ENCODE measurements at places on chromosomes 13 and 19.
A peak's percentile ranks its signal among the peaks of the same experiment; 100 is the strongest.

DNA sequence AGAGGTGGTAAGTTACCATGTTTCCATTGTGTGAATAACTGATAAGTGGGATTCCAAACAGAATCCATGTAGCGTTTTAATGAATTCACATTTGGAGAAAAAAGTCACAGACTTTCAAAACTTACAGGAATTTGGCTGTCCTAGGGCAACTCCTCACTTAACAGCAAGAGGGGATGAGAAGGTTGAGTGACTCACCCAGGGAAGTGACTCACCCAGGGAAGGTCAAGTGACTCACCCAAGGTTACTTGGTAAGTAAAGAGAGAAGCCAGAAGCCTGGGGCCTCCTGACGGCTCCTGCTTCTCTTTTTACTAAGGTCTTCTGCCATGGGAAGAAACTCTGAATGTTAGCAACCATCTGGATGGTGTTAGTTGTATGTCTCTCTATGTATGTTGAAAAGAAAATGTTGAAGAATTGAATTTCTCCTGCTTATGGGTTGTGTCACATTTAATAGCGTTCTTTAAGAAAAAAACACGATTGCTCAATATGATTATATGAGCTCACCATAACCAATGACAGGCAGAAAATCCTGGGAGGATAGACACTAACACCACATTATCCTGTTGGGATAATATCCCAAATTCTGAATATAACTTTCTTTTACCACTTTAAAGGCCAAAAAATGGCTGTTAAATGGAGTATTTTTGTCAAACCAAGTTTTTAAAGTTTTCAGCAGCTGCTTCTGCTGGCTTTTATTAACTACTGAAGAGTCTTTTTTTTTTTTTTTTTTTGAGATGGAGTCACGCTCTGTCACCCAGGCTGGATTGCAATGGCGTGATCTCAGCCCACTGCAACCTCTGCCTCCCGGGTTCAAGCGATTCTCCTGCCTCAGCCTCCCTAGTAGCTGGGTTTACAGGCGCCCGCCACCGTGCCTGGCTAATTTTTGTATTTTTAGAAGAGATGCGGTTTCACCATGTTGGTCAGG, 195.6 kb downstream of the GGACT start:
- DNase-seq, result peak; percentile 20

DNA sequence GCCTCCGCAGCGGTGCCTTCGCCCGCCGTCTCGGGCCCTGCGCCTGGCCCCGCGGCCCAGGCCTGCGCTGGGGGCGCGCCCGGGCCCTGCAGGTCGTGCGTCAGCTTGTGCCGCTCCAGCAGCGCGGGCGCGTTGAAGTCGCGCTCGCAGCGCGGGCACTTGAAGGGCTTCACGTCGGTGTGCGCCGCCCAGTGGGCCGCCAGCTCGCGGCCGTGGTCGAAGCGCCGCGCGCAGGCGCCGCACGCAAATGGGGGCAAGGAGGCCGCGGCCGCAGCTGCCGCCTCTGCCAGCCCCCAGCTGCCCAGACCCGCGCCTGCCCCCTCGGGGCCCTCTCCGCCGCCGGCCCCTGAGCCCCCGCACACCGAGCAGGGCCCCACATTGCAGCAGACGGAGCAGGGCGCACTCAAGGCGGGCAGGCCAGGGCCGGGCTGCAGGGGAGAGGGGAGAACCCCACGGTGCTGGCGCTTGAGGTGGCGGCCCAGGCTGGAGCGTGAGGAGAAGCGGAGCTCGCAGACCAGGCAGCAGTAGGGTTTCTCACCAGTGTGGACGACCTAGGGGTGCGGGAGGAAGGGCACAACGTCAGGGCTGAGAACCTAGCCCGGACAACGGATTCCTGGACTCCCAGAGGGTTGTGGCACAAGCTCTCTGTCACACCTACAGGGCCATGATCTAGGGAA, 6.1 kb downstream of the FIZ1 start:
- DNase-seq, result no peak

DNA sequence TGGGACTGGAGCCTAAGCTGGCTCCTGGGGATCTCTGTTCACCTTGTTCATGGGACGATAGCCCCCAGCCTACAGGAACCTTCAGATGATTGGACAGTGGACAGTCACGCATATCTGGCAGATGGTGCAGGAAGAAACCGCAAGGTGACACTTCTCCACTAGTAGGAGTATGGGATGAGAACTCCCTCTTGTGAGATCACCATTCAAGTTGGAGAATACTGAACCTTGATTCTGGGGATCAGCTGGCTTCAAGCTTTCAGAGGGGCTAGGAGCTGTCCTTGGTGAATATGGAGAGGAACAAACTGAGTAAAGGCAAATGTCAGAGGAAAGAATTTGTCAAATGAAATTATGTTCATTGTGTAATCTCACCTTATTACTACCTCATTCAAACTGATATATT, 204.5 kb downstream of the PDS5B start:
- DNase-seq, result no peak

GRCh38 chr19:46616631-46617322, 8.1 kb downstream of the PTGIR start:
- DNase-seq, result no peak

GRCh38 chr19:35858311-35858710, 1.6 kb downstream of the KIRREL2 start:
- DNase-seq, result no peak

DNA sequence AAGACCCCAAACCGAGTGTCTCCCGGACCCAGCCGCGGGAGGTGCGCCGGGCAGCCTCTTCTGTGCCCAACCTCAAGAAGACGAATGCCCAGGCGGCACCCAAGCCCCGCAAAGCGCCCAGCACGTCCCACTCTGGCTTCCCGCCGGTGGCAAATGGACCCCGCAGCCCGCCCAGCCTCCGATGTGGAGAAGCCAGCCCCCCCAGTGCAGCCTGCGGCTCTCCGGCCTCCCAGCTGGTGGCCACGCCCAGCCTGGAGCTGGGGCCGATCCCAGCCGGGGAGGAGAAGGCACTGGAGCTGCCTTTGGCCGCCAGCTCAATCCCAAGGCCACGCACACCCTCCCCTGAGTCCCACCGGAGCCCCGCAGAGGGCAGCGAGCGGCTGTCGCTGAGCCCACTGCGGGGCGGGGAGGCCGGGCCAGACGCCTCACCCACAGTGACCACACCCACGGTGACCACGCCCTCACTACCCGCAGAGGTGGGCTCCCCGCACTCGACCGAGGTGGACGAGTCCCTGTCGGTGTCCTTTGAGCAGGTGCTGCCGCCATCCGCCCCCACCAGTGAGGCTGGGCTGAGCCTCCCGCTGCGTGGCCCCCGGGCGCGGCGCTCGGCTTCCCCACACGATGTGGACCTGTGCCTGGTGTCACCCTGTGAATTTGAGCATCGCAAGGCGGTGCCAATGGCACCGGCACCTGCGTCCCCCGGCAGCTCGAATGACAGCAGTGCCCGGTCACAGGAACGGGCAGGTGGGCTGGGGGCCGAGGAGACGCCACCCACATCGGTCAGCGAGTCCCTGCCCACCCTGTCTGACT, 7.9 kb downstream of the MAP1S start:
- DNase-seq, result no peak

DNA sequence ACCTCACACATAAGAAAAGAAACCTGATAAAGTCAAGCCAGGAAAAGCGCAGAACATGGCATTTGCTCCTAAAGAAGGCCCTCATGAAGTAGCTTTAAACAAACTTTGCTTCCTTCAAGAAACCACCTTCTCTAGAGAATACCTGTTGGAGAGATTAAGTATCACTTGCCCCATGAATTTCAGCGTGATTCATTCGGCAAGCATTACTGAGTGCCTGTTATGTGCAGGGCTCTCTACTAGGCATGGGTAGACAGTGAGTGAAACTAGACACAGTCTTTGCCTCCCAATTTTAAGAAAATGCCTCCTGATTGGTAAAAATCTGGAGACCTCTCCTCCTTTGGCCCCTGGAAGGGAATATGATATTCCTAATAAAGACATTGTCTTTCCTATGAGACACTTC, 475.8 kb upstream of the NBEA start:
- no peak for DNase-seq

- DNase-seq, result no peak
Observed at GRCh38 chr13:99955107-99955746, 16.3 kb downstream of the ZIC5 start.

DNA sequence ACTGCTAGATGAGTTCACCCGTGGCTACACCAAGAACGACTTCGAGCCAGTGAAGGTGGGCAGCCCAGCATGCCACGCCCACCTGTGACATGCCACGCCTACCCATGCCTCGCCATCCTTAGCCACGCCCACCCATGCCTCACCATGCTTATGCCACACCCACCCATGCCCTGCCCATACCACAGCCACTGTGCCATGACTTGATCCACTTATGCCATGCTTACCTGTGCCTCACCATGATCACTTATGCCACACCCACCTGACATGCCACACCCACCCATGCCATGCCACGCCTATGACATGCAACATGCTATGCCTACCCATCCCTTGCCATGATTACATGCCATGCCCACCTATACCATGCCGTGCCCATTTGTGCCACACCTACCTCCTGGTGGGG, 12.9 kb upstream of the USE1 start:
- DNase-seq, result no peak

DNA sequence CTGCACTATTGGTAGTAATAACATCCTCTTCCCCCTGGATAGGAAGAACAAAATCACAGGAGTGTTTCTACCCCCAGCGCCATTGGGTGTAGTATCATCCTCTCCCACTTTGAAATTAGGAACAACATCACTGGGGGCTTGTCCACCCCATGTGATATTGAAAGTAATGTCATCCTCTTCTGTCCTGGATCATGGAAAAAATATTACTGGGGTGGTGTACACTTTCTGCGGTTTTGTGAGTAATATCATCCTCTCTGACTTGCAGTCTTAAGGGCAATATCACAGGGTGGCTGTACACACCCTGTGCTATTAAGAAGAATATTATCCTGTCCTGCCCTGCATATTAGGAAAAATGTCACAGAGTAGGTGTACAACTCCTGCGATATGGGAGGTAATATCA, 4.9 kb upstream of the RGCC start:
- no peak for DNase-seq

GRCh38 chr13:33933810-33934209, 115.9 kb downstream of the RFC3 start:
- DNase-seq, result no peak

Measured in stimulated activated CD4-positive, alpha-beta T cell treated with anti-CD3 and anti-CD28 coated beads, TNF-alpha, amount 100 ng/mL, for 1 hour (primary cell).